IMR-90 (cell line): ENCODE measurements at places on chromosomes 6 and 20.

- DNase-seq = no peak
Measured at GRCh38 chr6:14705841-14706377, 540.0 kb upstream of the JARID2 start.

DNA sequence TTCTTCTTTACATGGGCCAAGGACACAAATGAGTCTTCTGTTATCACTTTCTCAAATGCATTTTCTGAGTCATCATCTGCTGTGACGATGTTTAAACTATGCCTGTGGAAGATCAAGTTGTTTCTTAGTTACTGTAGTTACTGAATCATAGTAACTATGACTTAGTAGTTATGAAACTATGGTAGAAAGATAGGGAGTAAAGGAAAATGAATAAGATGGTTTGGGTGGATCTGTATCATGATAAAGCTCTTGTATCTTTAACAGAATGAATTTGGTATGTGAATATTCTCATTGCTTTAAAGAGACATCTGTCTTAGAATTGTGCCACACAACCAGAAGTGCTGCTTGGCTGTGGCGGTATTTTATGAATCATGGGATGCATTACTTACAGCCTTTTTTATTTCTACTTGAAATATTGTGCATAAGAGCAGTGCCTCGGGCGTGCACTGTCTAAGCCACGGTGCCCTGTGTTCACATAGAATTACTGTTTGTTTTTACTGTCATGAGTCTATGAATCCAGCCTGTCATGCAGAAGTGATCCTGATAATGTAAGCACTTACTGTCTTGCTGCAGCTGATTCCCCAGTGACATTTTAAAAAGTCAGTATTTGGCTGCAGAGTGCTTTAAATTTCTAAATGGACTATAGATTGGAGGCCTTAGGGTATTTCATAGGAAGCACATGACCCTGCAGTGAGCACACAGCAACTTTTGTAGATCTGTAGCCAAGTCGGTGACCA, 215.2 kb downstream of the TMEM242 start:
- peak; percentile 98 for DNase-seq

DNA sequence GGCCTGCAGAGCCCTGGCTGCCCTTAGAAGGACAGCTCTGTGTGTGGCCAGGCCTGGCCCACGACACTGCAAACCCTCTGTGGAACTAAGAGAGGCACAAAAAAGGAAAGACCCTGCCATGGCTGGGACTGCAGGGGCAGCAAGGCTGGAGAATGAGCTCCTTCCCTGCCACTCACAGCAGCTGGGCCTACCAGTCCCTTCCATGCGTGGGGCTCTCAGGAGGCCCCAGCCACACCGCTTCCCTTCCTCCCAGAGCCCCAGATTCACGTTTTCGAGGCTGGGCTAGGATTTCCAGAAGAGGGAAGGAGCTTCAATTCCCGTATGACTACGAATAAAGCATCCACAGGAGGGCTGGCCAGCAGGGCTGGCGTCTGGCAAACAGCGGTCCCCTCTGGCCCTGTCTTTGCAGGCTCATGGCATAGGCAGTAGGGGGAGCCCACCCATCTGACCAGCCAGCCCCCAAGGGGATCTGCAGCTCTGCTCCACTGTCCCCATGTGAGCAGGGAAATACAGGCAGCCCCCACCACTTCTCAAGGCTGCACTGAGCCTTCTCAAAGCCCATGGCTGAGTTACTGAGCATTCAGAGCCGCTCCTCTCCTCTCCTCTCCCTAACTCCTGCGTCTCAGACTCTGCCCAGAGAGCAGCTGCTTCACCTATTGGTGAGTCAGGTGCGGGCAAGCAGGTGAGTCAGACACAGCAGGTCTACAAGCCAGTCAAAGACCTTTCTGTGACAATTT, 53.1 kb downstream of the NINL start:
- no peak for DNase-seq

- DNase-seq = no peak
Measured at GRCh38 chr20:37245216-37246150, 16.1 kb downstream of the GHRH start.

DNA sequence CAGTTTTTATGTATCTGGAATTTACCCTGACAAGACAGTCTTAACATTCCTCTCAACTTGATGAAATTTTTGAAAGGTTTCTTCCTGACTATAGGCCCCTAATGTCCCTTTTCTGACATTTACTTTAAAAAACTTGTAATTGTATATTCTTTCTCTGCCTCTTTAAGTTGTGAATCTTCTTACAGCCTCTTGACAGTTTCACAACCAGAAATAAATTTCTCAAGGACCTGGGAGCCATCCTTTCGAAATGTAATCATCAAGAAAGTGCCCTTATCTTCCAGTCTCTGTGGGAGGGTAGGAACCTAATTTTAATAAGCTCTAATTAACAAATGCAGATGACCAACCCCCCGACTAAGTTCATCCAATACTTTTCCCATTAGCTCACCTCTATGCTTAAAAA, 403.6 kb upstream of the GJE1 start:
- DNase-seq = no peak

- no peak for DNase-seq
Measured at GRCh38 chr6:112539355-112539754, 192.2 kb downstream of the RFPL4B start.

DNA sequence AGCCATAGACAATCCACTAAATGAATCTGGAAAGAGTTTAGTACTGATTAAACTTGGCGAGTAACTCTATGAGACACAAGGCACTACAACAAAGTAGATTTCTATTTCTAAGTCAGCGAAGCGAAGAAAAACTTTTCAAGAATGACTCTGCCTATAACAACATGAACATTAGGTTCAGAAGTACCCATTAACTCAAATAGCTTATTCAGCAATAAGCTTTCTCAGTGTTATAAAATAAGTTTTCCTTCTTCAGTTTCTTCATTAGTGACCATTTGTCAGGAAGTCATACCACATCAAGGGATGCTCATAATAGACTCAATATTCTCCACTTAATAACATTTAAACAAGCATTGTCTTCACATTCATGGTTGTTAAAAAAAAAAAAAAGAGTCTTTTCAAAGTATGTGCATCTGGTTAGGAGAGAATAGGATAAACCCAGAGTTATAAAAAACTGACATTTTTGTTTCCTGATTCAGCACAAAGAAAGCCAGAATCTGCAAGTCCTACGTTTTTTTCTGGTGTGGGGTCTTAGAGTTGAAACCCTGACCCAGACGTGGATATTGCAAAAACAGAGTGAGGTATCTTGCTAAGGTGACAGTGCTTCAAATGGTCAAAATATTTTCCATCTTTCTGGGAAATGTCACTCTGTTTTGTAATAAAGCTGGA, 148.2 kb upstream of the PREP start:
- peak; percentile 28 for DNase-seq

DNA sequence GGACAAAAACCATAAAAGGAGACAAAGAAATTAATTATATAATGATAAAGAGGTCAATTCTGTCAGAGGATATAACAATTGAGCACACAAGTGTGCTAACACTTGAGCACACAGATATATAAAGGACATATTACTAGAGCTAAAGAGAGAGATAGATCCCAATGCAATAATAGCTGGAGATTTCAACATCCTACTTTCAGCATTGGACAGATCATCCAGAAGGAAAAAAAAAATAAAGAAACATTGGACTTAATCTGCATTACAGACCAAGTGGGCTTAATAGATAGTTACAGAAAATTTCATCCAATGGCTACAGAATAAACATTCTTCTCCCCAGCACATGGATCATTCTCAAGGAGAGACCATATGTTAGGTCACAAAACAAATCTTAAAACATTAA, 9.9 kb downstream of the VNN1 start:
- peak; percentile 19 for DNase-seq

- no peak for DNase-seq
Measured at GRCh38 chr6:36865835-36866234, 8.8 kb downstream of the PPIL1 start.

GRCh38 chr6:140979642-140980091, 1153.1 kb upstream of the GJE1 start:
- DNase-seq = peak; percentile 89

DNA sequence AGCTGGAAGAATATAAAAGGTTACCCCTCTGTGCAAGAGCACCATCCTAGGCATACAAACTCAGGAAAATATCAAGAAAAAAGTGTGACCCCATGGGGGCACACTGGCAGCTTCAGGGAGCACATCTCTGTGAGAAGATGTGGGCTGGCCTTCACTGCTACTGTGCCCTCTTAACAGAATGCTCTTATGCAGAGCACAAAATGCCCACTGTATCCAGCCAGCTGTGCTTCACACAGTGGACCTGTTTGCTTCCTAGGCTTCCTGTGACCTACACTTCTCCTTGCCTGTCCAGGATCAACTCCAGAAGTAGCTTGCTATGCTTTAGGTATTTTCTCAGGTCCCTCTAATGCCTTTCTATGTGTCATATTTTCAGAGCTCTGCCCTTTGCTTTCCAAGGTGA, 380.2 kb upstream of the MMS22L start:
- DNase-seq = no peak

DNA sequence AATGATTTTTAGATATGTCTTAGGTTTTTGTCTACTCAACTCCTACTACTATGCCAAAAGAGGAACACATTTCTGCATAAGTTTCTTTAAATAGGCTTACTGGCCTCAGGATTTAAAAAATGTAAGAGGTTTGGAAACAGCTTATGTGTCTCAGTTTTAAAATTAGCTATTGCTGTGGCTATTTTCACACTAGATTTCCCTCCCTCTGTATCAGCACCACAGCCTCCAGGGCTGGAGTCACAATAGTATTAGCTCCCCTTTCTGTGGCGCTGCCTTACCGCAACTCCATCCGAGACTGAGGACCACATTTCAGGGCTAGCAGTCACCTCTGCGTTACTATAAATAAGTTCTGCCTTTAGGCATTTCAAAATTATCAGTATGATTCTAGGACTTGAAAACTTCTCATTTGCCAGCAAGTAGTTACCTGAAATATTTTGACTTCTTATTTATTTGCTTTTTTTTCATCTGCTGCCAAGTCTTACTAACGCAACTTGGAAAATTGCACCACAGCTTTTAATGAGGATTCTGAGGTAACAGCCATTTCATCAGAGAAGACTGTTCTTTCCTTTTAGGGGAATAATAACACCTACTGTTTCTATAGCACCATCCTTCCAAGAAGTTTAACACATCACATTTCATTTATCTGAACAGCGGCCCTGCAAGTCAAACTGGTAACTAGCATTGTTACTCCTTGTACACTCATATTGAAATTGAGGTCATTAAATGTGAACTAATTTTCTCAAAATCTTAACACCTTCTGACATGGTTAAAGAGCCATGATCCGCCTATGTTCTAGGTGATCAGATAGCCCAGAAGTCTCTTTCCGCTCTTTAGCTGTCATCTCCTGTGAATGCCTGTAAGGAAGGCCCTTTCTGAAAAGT, 105.9 kb downstream of the GJA10 start:
- no peak for DNase-seq

GRCh38 chr20:52589251-52589812, 382.8 kb upstream of the TSHZ2 start:
- DNase-seq = no peak

DNA sequence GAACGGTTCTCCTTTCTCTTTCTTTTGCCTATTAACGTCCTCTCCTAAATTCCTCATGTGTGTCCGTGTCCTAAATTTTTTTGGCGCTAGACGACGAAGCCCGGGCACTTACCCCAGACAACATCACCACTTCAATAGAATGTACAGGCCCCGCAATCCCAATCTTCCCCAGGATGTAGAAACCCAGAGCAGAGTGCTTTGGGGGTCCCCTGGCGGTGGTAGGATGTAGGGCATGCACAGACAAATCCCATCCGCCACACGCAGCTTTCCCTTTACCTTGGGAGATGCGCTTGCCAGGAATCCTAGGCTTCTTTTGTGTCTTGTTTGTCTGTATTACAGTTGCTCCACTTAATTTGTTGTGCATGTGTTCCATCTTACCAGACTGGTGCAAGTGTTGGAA, 417.3 kb upstream of the ARID1B start:
- DNase-seq = no peak

DNA sequence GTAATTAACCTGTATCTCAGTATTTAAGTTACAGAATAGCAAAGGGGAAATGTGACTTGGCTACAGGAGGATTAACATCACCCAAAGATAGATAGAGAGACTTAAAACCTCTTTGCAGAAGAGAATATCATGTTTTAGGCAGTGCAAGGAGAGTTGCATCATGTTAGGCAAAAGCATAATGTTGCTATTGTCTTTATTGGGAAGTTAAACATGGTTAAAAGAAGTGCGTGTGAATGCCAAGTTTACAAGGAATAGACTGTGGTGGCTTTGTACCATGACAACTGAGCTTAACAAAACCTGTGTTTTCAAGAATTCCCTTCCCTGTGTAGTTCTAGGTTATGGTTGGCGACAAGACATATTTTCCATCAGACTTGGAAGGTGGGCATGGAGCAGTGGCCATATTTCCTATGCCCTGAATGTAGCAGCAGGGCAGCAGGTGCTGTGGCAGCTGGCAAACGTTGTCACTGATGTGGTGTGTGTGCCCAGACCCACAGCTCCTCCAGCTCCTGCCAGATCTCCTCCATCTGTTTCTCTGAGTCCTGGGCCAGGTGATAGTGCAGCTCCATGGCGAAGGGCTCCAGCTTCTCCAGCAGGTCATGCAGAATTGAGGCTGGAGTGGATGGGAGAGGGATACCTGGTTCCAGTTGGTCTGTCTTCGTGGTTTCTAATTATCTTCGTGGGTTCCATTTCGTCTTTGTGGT, 163.3 kb downstream of the QRSL1 start:
- no peak for DNase-seq

DNA sequence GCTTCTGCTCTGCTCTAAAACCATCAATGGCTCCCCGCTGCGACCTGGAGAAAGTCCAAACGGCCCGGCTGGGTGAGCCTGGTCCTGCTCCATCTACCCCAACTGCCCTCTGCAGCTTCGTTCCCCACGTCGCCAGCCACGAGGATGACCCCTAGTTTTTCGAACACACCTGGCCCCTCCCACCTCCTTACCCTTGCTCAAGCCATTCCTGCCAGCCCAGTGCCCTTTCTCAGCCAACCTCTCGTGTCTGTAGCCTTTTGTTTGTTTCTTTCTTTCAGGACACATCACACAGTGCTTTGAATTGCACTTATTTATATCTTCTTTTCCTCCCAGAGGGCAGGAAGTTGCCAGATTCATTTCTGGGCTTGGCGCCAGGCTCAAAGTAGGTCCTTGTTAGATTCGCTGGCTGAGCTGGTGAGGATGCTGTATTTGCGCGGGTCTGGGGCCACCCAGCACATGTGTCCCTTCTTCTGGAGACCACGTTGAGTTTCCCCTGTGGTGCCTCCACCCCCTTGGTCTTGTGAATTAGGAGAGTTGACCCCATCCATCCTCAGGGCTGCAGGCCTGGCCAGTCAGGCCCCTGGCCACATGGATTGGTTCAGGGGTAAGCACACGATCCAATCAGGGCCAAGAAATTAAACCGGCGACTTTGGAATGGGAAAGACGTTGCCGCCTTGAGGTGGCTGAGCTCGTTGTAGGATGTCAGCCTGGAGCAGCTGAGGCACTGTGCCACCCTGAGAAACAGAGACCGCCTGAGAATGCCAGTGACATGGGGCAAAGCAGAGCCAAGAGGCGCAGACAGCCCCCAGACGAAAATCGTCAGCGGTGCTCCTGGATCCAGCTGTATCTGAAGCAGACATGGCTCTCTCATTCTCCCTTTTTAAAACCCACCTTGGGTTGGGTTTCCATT, 156.0 kb downstream of the CEBPB start:
- peak; percentile 92 for DNase-seq

GRCh38 chr6:34546551-34547321, 9.4 kb downstream of the SPDEF start:
- DNase-seq = no peak
